ENCODE measurements at places on chromosomes 16 and 17.

GRCh38 chr16:54242199-54242598, 44.4 kb downstream of the IRX3 start:
- no peak for DNase-seq

DNA sequence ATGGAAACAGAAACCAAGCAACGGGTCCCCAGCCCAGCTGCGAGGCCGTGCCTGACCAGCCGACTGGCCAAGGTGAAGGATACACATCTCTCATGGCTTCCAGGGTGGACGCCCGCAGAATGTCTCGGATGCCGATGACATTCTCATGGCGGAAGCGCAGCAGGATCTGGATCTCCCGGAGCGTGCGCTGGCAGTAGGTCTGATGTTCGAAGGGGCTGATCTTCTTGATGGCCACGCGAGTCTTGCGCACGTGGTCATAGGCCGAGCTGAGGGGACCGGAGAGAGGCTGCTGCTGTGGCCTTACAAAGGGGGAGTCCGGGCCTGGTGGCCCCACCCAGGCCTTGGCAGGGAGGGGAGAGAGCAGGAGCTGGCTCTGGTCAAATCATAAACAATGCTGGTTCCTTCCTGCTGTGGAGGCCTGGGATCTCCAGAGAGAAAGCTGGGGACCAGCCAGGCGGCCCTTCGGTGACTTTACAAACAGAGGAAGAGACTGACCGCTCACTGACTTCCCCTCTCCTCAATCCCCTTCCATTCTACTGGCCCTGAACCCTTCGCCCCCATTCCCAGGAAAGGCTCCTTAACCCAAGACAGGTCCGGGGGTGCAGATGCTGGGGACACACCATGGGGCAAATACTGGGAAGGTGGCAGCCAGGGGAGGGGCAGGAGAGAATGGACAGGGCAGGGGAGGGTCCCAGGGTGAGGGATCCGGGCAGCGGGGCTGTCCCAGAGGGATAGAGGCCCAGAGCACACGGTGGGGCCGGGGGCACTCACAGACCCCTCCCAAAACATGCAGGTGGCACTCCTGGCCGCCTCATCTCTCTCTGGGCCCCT, 1.1 kb downstream of the MAPK3 start:
- DNase-seq, result no peak

DNA sequence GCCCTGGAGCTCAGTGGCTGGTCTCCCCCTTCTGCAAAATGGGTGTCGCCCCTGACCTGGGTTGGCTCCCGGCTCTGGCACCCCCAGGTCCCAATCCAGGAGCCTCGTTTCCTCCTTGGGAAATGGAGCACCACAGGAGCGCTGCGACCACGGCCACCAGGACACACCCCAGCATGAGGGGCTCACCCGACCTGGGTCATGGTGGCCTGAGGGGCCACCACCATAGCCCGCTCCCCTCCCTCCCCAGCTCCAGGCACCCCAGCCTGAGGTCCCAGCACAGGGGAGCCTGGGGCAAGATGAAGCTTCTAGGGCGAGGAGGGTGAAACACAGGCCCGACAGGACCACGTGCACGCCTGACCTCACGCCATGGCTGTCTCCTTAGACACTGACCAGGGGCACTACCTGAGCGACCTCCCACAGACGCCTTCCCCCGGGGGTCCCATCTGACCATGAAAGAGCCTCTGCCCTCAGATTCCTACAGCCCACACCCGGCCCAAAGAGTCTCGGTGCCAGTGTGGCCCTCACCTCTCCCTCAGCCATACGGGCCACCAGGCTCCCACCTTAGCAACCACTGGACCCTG, 11.8 kb downstream of the BCAR1 start:
- no peak for DNase-seq

DNA sequence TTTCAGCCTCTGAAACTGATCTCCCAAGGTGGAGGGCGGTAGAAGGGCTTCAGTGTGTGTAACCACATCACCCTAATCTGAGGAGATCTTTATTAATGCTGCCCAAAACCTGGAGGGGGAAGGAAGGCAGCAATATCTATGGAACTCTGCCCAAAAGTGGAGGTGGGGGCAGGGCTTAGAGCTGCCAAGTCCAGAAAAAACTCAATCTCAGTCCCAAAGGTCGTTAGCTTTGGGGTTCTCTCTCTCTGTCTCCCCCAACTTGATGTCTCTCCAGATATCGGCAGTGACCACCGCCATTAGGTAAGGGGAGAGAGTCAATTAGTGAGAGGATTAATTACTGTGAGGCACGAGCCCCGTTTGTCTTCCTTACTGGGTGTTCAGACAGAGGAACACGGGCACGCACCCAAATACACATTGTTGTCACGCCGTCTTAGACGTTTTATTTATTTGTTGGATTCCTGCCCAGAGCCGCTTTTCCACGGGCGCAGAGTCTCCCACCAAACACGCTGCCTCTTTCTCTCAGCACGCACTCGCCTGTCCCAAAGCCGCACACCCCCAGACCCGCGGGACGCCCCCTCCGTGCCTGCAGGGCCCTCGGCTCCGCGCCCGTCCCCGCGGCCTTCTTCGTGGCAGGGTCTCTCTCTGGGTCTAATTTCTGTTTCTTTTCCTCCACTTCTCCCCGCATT, 5.4 kb upstream of the LHX1 start:
- no peak for DNase-seq

DNA sequence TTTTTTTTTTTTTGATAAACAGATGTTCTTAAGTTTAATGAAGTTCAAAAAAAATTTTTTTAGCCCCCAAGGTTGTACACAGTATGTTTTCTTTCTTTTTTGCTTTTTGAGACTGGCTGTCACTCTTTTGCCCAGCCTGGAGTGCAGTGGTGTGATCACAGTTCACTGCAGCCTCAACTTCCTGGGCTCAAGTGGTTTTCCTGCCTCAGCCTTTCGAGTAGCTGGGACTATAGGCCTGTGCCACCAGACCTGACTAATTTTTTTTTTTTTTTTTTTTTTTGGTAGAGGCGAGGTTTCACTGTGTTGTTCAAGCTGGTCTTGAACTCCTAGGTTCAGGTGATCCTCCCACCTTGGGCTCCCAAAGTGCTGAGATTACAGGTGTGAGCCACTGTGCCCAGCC, 12.8 kb downstream of the ITGAE start:
- DNase-seq, result no peak

DNA sequence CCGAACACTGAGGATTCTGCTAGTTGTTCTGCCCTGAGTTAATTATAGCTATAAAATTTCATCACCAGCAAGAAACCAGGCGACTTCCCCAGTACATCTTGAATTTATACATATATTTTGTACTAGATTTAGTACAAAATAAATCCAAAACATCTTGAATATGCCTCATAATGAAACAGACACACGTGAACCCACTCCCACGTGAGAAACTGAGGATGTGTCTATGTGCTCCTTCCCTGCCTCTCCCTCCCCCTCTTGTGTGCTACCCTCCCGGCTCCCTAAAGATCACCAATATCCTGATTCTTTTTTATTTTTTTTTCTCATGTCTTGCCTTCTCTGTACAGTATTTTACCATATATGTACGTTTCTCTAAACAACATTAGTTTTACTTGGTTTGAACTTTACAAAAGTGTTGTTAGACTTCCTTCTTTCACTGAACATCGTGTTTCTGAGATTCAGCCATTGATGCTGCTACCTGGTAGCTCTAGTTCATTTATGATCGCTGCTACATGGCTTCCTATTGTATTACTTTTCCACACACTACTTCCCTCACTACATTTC, 1.1 kb upstream of the LCMT1 start:
- DNase-seq, result no peak

GRCh38 chr17:39225308-39225958, at the start of gene STAC2:
TSS of gene STAC2 (minus strand) at chr17:39225945. CDS start at chr17:39225502, 443 bp downstream.
- DNase-seq, result no peak

DNA sequence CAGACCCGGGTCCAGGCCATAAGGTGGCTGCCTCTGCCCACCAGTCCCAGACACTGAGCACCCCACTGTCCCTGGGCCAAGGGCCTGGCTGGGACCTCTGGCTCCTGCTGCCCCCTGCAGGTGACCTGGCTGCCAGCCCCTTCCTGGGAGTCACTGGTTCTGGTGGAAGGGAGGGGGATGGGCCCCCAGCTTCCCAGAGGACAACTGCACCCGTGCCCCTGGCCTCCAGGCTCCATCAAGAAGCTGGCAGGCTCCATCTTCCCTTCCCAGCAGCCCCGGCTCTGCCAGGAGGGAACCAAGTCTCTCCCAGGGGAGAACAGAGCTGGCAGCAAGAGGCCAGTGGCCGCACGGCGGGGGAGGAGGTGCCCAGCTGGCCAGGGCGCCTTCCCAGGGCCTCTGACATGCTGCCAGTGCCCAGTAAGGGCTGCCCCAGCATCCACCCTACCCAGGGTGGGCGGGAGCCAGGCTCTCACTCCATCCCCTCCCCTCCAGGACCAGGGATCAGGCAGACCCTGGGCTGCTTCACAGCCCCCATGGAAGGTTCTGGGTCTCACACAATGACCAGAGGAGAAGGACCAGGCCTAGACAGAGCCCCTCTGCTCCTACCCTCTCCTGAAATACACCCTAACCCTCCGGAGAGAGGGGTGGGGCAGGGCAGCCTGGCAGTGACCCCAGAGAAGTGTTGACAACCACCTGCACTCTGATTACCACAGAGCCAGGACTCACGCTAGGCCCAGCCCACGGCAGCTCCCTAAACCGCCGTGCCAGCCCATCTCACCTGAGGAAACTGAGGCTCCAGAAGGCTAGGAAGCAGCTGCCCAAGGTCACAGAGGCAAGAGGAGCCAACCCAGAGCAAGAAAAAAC, 3.6 kb downstream of the CLUH start:
- DNase-seq, result no peak

DNA sequence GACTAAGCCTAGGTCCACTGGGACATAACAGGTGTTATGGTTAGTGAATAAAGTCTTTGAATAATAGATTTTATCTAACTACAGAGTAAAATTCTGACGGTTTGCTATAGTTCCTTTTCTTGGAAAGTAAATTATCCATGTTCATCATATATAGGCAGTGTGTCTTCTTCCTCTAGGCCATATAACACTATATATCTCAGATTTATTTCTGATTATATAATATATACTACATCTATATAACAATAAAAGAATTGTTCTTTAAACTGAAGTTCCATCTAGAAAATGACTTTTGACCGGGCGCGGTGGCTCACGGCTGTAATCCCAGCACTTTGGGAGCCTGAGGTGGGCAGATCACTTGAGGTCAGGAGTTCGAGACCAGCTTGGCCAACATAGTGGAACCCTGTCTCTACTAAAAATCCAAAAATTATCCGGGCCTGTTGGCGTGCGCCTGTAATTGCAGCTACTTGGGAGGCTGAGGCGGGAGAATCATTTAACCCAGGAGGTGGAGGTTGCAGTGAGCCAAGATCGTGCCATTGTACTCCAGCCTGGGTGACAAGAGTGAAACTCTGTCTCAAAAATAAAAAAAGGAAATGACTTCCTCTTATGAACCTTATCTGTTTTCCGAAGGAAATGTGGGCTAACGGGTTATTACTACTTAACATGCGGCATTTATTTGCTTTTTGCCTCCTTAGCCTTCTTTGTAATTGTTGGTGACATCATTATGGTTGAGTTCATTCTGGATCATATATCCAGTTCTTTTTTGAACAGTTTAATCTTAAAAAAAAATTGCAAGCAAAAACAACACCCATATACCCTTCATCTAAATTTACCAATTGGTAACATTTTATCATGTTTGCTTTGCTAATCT, 29.2 kb downstream of the NOL11 start:
- no peak for DNase-seq

- peak; percentile 60 for DNase-seq
Measured at GRCh38 chr17:82412535-82413520, 5.3 kb upstream of the HEXD start.

DNA sequence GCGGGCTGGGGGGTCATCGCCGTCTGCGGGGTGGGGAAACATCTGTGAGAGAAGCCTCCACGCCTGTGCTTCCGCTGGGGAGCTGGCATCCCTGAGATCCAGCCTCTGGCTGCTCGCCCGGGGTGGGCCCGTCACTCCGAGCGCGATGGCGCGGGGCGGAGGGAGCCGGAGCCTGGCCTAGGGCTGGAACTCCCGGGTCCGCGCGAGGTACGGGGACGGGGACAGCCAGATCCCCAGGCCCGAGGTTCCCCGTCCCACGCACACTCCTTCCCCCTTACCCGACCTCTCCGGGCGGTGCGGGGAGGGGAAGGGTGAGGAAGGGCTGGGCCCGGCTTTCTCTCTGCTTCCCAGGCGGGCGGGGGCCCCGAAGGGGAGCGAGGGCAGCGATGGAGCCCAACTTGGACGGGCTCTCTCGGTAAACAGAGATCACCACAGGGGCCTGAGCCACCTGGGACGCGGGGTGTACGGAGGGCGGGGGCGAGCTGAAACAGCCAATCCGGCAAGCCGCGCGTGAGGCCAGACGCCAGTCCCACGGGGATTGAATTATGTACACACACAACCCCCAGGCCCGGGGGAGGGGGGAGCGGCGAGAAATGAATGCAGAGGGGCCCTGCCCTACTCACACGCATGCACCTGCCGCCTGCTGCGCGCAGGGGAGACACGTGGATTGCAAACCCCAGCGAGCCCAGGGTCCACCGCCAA, at the start of gene SLC16A11:
Gene SLC16A11, minus strand, starts transcription at position 596 of the 702 bp plus-strand sequence. Its CDS starts 579 bp downstream, at position 17.
- DNase-seq, result no peak

DNA sequence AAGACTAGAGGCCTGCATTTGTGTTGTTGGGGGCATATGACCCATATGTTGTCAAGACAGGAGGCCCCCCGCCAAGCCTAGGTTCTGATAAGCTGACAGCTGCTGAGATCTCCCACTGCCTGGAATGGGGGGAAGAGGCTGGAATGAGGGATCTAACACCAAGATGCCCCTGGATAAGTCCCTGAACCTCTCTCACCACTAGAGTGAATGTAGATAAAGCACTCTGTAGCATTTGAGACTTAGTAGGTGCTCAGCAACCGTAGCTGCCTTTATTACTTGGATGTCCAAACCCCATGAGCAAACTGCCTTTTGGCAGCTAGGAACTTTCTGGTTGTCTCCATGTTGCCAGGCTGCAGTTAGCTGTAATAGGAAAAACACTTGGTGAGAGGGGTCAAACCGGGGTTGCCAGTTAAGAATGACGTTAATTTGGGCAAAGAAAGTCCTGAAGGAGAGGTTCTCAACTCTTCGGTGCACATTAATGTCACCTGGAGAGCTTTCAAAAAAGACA, 4.4 kb upstream of the RASL10B start:
- DNase-seq, result no peak

- no peak for DNase-seq
Measured at GRCh38 chr16:72302332-72302731, 130.4 kb upstream of the PMFBP1 start.

DNA sequence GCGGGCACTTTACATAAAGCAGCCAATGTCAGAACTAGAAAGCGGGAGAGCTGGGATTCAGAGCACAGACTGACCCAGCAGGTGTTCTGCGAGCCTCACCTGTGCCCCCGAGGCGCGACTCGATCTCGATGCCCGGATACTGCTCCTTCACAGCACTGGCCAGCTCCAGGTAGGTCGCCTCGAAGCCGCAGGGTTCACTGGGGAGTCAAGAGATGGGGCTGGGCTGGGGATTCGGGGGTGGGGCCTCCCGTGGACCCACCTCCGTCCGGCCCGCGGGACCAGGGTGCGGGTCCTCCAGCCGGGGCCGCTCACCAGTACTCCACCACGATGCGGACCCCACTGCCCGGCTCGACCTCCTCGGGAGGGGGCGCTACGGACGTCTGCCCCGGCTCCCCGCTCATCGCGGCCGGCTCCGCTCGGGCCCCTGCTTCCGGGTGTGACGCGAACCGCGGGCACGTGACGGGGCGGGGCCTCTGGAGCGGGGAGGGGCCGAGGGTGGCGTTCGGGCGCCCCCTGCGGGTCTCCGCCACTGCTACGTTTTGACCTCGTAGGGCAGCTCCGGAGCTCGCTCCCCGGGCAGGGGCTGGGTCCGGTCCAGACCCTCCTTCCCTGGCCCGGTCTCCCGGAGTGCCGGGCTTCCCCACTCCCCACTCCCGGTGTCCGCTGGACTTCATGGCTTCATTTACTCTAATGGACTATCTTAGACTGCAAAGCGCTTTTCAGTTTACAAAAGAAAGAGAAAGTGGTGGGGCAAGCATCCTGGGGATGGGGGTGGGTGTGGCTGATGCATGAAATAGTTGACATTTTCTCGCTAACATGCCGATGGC, at the start of gene MIEN1:
Gene MIEN1, minus strand, starts transcription at position 438 of the 827 bp plus-strand sequence. Its CDS starts 37 bp downstream, at position 401.
- no peak for DNase-seq
